ENCODE measurements at places on chromosomes 7 and 10.

- DNase-seq, result peak; percentile 29
Measured at GRCh38 chr7:37341033-37341630, 107.5 kb downstream of the ELMO1 start.

DNA sequence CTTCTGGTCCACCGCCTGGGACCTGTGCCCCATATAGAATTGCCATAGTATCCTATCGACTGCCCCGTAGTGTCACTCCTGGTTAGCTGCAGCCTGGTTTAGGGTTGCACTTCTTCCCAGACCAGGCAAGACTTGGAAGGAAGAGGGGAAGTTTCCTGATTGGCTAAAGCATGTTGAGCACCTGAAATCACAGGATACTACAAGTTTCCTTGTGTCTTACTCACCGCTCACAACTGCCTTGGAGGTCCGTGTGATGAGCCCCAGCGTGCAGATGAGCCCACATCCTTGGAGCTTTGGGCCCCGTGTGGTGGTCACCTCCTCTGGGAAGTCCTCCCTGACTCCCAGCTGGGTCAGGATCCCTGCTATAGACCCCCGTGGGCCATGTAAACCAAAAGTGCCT lies 73.9 kb upstream of the GTF2I start:
- DNase-seq, result no peak

DNA sequence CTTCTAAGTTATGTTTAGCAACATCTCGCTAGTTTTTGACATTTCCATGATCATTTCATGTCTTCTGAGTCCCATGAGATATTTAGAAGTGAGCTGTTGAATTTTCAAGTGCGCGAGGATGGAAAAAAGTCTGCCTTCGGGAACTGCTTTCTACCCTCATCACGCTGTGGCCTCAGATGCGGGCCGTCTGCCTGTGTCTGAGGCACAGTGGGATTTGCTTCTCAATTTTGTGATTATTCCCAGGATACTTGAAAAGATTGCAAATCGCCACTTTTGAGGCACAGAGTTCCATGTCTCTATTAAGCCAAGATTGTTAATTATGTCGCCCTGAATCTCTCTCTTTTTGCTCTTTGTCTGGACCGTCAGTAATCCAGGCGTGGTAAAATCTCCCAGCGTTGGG lies 30.8 kb upstream of the NKX6-2 start:
- DNase-seq, result no peak

GRCh38 chr7:99106821-99107241 lies 37.1 kb downstream of the SMURF1 start:
- no peak for DNase-seq

DNA sequence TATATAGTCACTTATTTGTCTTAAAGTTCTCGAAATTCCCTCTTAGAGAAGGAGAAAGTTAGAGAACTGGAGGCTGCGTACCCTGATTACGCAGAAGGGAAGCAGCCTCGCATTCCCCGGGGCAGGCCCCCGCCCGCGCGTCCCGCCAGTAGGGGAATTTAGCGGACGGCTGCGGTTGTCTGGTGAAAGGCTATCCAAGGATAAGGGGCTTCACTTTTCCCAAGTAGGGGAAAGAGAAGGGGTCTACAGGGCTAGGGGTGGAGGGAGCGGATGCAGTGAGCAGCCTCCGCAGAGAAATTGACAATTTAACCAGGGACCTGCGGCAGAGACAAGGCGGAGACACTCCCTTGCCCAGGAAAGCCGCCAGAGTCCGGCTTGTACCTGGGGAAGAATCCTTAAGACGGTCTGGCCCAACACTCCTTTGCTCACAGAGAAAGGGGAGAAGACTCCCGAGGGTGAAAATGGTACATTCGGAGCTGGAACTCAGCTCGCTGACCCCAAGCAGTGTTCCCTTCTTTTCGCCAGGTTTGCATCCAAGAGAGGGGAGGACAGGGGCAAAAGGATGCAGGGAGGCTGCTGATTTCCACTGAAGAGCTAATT lies 994 bp upstream of the MAGI2 start:
- no peak for DNase-seq

- DNase-seq, result no peak
Measured at GRCh38 chr10:123548770-123549169, 117.4 kb upstream of the GPR26 start.

GRCh38 chr10:29555091-29555745 lies 79.6 kb downstream of the SVIL start:
- no peak for DNase-seq

- no peak for DNase-seq
Measured at GRCh38 chr10:8006274-8006999, 48.1 kb upstream of the GATA3 start.

GRCh38 chr7:17362439-17363105 lies 64.1 kb downstream of the AHR start:
- DNase-seq, result no peak

DNA sequence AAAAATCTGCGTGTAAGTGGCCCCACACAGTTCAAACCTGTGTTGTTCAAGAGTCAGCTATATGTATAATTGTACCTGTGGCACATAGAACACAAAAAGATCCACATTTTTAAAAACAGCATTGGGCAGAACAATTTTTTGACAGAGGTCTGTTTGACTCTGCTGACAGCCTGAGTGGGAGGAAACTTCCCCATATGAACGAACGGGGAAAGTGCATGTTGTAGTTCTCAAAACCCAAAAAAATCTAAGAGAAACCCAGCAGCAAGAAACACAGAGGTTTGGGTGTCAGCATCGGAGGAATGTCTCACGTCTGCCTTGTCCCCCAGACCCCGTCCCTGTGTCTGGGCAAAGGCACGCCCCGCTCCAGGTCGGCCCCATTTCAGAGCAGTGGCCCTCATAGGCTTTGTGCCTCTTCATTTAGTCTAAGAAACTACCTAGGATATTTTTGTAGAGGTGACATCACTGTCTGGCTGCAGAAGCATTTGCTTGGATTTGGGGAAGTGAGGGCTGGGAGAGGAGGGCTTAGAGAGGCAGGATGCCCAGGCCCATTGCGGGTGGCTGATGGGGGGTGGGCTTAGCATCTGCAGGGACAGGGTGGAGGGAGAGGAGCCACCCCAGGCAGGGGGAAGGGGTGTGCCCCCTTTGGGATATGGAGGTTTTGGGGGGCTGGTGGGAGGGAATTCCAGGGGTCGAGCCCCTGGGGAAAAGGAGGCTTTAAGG lies 11.0 kb downstream of the CUX1 start:
- DNase-seq, result no peak

GRCh38 chr10:89392974-89393373 lies 551 bp downstream of the IFIT1 start:
- no peak for DNase-seq

GRCh38 chr7:102933763-102934162 lies 21.0 kb downstream of the LRRC17 start:
- no peak for DNase-seq

DNA sequence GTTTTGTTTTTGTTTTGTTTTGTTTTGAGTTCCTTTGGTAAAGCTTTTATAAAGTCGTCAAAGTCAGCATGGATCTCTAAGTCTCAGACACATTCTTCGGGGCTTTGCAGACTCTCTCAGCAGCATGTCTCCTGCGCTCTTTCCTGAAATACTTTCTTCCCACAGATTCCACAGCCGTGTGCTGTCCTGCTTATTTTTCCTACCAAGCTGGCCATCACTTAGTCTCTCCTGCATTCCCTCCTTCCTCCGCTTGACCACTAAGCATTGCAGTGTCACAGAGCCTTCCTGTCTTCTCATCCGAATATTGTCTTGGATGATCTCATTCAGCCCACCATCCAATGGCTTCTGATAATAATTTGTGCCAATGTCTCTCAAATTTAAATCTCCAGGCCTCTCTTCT lies 434.3 kb upstream of the C7orf33 start:
- DNase-seq, result no peak
